ENCODE measurements at places on chromosomes 16 and 17. TPM values are rescaled to one million over a fixed set of nuclear protein-coding genes. Genes with fewer than 3 reads are reported as not detected.

DNA sequence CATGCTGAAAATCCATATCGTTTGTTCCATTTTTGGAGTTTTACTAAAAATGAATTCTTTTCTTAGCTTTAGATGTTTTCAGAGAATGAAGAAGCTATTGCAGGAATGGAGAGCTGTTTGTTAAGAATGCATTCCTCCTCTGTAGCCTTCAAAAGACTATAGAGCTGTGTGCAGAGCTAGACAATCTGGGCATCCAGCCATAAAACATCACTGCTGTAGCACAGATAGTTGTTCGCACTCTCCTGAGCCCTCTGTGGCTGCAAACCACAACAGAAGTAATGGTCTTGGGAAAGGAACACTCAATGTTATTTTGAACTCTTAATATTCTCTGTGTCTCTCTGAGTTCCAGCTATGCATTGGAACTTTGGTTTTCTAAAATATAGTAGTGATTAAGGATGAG lies 4.9 kb downstream of the TNRC6C start:
- peak; percentile 50 for DNase-seq

The KCNJ18 gene
- total RNA-seq, result not detected

- DNase-seq, result no peak
Observed at GRCh38 chr17:34420900-34421299, 57.9 kb upstream of the CCL1 start.

- no peak for DNase-seq
Observed at GRCh38 chr17:81125573-81126081, 39.7 kb upstream of the PVALEF start.

The FBXW10 gene
- total RNA-seq, result 0.82 TPM

GRCh38 chr17:80738987-80739730 lies 194.5 kb downstream of the RPTOR start:
- DNase-seq, result no peak

The CACNA1G gene
- 7.7 TPM for total RNA-seq

- no peak for DNase-seq
Observed at GRCh38 chr16:85515830-85516397, 97.2 kb upstream of the GSE1 start.

- DNase-seq, result no peak
Observed at GRCh38 chr17:60514053-60514452, 12.0 kb downstream of the APPBP2 start.

The CRYBA1 gene
- not detected for total RNA-seq

The PLEKHH3 gene
- 2.0 TPM for total RNA-seq

- no peak for DNase-seq
Observed at GRCh38 chr16:71473891-71474290, 11.8 kb upstream of the ZNF23 start.

The CTNS gene
- total RNA-seq, result 5.7 TPM

The EMP2 gene
- 2.4 TPM for total RNA-seq

The FOXJ1 gene
- 0.82 TPM for total RNA-seq

DNA sequence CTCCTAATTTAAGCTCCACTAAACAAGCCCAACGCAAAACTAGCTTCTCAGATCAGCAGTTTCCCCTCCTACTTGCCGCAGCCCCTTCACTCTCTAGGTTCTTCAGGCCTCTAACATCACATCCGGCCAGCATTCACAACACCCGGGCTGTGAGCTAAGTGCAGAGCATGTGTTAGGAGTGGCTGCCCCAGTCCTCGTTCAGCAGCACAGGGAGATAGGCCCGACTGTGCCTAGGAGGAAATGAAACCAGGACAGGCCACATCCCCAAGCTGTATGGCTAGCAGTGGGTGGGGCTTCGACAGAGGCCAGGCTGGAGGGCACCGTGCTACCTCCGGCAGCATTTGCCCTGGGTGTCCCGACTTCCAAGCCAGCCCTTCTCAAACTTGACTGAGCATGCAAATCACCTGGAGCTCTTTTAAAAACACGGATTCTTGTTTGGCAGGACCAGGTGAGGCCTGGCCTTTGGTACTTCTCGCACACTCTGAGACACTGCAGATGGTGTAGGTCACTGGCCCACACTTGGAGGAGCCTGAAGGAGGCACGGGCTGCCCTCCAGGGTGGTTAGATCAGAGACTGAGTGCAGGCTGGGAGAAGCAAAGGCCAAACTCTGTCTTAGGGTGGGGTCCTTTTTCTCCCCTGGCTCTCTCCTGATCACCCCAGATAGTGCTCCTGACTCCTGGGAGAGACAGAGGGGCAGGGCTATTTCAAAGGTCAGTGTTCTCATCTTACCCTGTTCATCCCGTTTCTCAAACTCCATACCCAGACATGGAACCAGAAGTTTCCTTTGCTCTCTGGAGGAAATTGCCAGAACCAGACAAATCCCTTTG lies 202.0 kb downstream of the C16orf78 start:
- no peak for DNase-seq

The ENO3 gene
- 0.82 TPM for total RNA-seq

The TBC1D3 gene
- total RNA-seq, result not detected
